ENCODE measurements at places on chromosomes 16 and 17. TPM values are rescaled to one million over a fixed set of nuclear protein-coding genes. Genes with fewer than 3 reads are reported as not detected.

The KRT23 gene
- 0.28 TPM for total RNA-seq

GRCh38 chr17:36691606-36692005 lies 90.2 kb downstream of the MRM1 start:
- DNase-seq: no peak

The CCL4 gene
- 2.2 TPM for total RNA-seq

- no peak for DNase-seq
Observed at GRCh38 chr16:78609402-78610274, 510.2 kb downstream of the WWOX start.

GRCh38 chr17:65593855-65594845 lies 32.7 kb upstream of the AXIN2 start:
- DNase-seq: no peak

DNA sequence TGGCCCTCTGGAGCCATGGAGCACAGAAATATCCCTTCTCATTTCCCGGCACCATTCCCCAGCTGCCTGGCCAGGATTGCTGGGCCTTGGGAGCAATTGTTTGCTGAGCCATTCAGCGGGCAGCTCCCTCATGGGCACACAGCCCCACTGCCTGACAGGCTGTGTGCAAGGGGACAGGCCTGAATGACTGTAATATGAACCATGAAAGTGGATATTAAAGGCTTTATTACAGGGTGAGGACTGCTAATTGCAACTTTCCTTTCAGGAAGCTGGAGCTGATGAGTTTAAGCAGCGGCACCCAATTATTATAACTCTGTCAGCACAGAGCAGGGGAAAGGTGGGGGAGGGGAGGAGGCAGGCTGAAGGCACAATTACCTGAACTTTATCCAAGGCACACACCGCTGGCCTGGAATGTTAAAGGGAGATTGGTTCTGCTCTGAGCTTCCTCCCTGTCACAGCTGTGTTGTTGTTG lies 159.8 kb upstream of the SDK2 start:
- DNase-seq: no peak

DNA sequence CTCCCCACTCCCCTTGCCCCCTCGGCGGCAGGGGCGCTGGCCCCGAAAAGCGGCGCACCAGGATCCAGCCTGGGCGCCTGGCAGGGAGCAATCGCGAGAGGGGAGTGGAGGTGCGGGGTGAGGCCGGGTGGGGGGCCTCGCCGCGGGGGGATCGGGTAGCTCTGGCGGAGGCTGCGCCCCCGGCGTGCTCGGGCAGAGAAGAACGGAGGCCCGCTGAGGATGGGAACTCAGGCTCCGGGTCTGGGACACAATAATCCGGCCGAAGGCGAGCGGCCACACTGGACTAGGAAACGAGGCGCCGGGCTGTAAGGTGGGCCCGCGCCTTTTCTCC lies 721 bp upstream of the PCGF2 start:
- DNase-seq: no peak

The HES7 gene
- total RNA-seq: not detected

The CMTM2 gene
- not detected for total RNA-seq

The UTS2R gene
- total RNA-seq: not detected

GRCh38 chr16:55634193-55634592 lies 21.6 kb upstream of the SLC6A2 start:
- DNase-seq: no peak
